ENCODE measurements at places on chromosomes 16 and 17. TPM values are rescaled to one million over a fixed set of nuclear protein-coding genes. Genes with fewer than 3 reads are reported as not detected.

DNA sequence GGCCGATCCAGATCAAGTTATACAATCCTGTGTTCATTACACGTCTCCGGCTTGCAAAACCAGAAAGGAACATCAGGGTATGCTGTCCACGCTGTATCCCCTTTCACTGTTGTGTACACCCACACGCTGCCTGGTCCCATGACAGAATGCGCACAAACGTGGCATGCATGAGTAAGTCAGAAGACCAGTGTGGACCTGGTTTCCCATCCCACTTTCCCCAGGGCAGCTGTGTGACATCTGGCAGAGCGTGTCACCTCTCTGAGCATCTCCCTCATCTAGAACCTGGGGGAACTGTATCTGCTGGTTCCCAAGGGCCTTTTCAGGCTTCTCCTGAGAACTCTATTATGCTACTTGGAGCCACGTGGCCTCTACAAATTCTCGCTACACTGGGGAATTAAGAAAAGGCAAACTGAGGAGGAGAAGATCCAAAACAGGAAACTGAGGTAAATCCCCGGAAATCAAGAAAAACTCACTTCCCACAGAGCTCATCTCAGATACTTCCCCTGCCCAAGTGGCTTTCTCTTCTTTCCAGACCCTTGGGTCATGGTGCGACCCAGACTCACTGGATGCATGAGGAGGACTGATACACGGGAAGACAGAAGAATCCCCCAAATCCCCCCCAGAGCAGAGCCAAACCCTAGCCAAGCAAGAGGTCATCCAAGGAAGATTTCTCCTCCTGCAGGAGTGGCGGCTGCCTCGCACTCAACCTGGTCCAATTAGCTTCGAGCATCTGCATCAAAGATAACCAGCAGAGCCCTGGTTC, 139.3 kb downstream of the GAS7 start:
- DNase-seq = no peak

DNA sequence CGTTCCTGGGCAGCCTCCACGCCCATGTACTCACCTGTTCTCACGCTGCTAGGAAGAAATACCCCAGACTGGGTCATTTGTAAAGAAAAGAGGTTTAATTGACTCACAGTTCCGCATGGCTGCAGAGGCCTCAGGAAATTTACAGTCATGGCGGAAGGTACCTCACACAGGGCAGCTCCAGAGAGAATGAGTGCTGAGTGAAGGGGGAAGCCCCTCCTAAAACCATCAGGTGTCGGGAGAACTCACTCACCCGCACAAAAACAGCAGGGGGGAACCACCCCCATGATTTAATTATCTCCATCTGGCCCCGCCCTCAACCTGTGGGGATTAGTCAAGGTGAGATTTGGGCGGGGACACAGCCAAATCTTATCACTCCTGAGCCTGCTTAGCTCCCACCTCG, 18.2 kb downstream of the RAB40C start:
- DNase-seq = no peak

- no peak for DNase-seq
Observed at GRCh38 chr16:31874366-31875111, 932 bp downstream of the ZNF267 start.

DNA sequence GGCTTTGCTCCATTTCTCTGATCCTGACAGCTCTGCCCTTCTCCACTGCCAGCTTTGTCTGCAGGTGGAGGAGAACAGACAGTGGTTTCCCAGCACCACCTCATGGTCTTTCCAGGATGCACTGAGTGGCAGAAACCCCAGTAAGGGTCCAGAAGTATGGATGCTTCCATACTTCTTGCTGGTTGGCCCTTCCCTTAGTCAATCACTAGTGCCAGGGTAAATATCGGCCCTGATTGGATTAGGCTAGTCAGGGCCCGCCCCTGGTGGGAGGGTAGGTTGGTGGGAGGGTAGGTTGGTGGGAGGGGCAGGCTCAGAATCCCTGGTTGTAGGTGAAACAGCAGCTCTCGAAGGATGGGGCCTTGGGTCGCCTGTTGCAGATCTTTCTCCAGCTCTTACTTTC, 10.2 kb downstream of the RNF213 start:
- DNase-seq = no peak

DNA sequence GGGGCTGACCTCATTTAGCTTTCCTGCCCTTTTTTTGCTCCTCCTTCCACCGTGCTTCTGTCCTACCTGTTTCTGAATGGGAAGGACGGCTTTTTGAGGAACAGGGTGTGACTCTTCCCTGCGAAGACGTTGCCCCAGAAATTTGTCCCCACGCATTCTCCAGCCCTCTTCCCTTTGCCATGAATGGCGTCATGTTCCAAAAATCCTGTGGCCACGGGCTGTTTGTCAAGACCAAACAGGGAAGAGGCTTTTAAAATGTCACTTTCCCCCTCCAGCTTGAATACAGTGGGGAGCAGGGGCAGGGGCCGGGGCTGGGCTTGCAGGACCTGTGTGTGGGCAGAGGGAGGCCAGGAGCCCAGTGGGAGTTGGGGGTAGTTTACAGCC, 13.9 kb downstream of the MPRIP start:
- no peak for DNase-seq

GRCh38 chr17:60390186-60390585, 1.7 kb downstream of the USP32 start:
- no peak for DNase-seq

DNA sequence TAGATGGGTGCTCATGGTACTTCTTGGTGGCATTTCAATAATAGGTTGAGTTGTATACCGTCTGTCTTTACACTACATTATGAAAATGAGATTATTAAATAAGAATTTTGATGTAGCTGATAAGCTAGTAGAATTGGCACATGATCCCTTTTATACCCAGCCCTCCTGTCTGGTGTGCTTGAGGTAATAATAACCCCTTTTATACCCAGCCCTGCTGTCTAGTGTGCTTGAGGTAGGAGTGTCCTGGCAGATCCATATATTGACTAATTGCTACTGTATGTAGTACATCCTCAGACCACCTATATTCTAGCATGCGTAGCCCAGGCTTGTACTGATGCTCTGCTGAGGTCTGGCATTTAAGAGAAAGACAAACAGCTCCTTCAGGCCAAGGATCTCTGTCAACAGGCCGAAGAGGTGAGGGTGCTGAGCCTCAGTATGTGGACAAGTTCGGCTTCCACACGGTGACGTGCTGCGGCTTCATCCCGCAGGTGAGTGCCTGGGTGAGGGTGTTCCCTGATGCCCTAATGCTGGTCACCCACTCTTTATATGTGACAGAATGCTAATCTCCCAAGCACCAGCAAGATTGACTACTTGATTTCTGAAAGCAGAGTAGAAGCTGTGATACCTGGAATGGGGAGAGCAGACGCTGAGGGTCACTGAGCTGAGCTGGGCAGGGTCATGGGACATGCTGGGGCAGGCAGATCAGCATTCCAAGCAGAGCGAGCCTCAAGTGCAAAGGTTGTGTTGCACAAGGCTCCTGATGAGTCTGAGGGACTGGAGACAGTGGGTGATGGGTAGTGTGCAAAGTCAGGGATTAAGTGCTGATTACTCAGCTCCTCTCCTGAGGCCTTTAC, 5.7 kb downstream of the FN3K start:
- no peak for DNase-seq

GRCh38 chr16:69727916-69728270, 1.5 kb upstream of the NQO1 start:
- no peak for DNase-seq

DNA sequence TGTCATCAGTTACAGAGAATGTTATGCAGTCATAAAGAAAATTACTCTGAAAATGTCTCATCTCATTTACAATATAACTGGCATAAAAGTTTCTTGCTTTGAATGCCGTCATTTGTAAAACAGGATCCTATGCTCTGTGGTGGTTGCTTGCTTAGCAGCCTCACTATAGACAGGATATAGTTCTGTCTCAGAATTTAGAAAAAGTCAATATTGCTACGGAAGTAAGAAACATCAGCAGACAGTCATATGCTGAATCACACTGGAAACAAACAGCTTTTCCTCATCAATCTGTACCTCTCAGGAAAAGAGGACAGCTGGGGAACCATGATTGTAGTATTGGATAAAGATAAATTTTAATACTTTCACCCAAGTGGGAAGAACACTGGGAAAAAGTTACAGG, 105.5 kb downstream of the MYO1D start:
- DNase-seq = no peak

DNA sequence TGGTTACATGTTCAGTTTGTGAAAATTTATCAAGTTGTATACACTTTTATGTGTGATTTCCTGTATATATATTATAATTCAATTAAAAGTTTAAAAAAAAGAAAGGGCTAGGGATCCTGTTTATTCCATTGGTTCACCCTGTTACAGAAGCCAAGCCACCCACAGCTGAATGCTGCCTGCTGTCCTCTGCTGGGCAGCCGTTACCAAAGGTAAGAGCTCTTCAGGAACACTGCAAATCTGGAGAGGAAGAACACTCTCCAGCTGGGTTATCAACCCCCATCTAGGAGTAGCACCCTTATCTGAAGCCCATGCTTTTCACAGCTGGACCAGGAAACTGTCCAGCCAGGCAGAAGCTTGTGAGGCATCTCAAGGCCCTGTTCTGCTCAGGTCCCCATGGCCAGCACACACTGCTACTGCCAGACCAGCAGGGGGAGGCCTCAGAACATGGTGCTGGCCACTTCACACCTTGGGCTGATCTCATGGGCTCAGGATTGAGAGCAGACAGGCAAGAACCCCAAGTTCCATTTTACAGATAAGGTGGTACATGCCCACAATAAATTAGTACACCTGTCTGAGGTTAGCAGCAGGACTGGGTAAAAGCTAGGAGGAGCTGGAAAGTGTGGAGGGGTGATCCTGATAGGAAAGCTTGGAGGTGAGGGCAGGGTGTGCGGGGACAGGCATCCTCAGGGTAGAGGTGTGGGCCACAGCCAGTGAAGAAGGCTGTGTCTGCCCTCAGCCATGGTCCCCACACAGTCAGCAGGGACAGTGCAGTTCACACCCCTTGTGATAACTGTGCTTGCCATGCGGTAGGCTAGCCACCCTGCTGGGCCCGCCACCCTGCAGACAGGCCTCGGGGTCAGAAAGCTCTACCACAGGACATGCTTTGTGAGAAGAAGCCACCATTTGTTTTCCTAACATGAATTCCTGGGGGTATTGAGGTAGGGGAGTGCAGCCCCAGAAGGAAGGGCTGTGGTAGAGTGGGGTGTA, 54.3 kb upstream of the SREBF1 start:
- DNase-seq = peak; percentile 47

- no peak for DNase-seq
Observed at GRCh38 chr16:66095676-66096075, 270.8 kb upstream of the CDH5 start.

DNA sequence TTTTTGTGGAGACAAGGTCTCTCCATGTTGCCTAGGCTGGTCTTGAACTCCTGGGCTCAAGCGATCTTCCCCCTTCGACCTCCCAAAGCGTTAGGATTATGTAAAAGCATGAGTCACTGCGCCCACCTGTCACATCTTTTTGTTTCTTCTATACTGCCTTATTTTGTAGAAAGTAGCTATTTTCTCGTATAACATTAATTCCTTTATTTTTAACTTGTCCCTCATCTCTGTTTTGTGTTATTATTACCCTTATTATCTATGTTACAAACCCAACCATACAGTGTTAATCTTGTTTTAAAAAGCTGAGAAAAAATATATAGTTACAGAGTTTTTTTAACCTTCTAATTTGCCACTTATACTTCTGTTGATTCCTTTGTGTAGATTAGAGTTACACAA, 1.4 kb upstream of the TXNDC11 start:
- DNase-seq = no peak

DNA sequence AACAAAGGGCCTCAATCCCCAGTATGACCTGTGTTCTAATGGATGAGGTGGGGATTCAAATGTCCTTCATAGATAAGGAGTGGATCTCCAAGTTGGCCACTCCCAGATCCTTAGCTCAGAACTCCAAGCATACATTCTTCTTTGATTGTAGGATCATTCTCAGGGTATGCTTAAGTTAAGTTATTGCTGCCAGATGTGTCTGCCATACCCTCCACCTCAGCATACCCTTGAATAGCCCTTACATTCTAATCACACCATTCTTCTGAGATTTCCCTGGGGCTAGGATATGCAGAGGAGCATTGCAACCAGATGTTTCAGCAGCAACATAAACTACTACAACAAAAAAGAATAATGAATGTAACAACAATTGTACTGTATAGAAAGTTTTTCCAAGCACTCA, 1.6 kb upstream of the KRTAP2-4 start:
- no peak for DNase-seq

DNA sequence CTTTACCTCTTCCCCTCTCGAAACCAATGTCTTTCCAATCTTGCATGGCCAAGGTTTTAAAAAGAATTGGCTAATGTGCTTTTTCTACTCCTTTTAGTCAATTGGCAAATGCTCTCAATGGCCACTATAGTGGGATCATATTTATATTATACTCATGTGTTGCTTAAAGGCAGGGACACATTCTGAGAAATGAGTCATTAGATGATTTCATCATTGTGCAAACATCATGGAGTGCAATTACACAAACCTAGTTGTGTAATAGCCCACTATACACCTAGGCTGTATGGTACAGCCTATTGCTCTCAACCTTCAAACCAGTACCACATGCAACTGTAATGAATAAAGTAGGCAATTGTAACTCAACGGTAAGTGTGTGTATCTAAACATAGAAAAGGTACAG, 180.9 kb downstream of the HS3ST3A1 start:
- no peak for DNase-seq

DNA sequence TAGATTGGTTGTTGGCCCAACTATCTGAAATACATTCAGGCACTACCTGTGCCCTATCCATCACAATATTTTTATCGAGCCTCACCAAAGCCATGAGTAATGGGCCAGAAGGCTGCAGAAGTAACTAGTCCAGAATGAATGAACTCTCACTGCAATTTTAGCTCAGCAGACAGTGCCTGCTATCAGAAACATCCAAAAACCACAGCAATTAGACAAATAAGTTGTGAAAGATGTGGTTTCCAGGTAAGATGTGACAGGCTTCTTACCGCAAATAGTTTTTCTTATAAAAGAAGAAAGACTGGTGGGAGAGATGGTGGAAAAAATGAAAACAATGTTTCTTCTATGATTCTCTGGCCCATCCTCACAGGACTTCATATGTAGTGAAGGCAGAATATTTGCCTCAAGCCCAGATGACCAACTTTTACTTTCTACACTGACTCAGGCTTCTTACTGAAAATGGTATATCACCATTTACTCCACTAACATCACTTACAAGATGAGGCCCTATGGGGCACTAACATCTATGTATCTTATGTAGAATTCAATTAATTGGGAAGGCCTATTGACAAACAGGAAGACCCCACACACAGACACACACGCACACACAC, 9.8 kb upstream of the RFFL start:
- no peak for DNase-seq

TBKBP1 gene
- total RNA-seq = 8.0 TPM

TOX3 gene
- total RNA-seq = not detected

NMRAL1 gene
- 64.6 TPM for total RNA-seq

TTYH2 gene
- total RNA-seq = 10.9 TPM

ACBD4 gene
- total RNA-seq = 25.0 TPM

CACNG5 gene
- not detected for total RNA-seq

ROGDI gene
- 9.5 TPM for total RNA-seq

CCL3 gene
- total RNA-seq = 2.9 TPM

KRT32 gene
- total RNA-seq = not detected
